ENCODE measurements at places on chromosomes 2 and 18.

- no peak for DNase-seq
Measured at GRCh38 chr2:105313877-105314276, 15.7 kb downstream of the TGFBRAP1 start.

GRCh38 chr2:21452678-21453077, 328.9 kb downstream of the TDRD15 start:
- no peak for DNase-seq

- DNase-seq: no peak
Measured at GRCh38 chr2:168624028-168624427, 168.0 kb downstream of the CERS6 start.

DNA sequence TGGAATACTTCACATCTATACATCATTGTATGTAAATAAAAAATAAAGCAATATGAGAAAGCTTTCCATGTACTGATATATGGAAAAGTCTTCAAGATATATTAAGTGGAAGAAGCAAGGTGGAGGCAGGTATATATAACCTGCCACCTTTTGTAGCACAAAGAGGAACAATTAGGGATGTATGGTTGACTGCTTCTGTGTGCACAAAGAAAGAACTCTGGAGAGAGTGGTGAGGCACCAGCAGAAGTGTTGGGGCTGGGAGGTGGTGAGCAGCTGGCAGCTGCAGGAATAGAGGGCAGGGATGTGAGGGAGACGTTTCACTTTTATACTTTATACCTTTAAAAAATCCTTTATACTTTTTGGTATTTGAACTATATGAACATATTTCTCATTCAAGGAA, 26.1 kb downstream of the KIF5C start:
- DNase-seq: no peak

- peak; percentile 29 for DNase-seq
Measured at GRCh38 chr2:54724560-54725342, 1.3 kb downstream of the EML6 start.

- DNase-seq: no peak
Measured at GRCh38 chr18:78682716-78683115, 296.9 kb upstream of the SALL3 start.

- DNase-seq: peak; percentile 53
Measured at GRCh38 chr2:41791523-41791922, 256.3 kb upstream of the PKDCC start.

DNA sequence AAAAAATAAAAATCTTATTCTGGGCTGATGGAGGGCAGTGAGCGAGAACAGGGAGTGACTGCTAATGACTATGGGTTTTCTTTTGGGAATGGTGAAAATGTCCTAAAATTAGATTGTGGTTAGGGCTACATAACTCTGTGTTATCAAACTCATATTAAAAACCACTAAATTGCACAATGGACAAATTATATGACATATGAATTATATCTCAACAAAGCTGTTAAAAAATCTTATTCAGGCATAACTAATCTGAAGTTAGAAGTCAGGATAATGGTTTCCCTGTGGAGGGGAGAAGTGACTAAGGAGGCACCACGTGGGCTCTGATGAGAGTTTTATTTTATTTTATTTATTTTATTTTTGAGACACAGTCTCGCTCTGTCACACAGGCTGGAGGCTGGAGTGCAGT, 32.1 kb upstream of the DPP4 start:
- peak; percentile 66 for DNase-seq

DNA sequence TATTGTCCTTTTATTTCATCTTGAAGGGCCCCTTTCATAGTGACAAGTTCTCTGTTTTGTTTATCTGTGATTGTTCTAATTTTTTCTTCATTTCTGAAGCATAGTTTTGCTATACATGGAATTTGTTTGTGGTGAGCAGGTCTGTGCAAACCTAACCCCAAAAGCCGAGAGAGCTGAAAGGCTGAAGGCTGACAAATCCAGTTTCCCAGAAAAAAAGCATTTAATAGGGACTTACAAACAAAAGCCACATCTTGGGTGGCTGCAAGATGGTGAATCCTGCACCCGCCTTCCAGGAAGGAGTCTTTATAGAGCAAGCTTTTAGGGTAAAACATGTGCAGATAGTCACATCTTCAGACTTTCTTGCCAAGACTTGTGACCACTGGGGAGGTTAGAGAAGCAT, 473.4 kb upstream of the TRIB2 start:
- DNase-seq: no peak

DNA sequence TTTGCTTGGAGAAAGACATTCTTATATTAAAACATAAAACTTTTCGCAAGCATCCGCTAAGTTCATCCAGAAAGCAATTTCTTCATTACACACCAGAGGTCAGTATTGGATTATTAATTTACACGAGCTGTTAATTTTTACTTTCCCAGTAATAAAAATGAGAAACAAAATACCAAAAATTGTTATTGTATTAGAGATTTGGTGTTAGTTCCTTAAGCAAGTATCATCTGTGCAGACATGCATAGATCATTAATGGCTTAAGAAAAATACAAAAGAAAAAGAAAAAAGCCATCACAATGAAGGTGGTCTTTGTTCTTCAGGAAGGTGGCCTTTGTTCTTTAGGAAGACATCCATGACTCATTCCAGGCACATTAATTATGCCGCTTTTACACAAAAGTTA, 53.6 kb upstream of the HNMT start:
- DNase-seq: peak; percentile 23

GRCh38 chr2:216505133-216506106, 6.8 kb downstream of the RPL37A start:
- no peak for DNase-seq

DNA sequence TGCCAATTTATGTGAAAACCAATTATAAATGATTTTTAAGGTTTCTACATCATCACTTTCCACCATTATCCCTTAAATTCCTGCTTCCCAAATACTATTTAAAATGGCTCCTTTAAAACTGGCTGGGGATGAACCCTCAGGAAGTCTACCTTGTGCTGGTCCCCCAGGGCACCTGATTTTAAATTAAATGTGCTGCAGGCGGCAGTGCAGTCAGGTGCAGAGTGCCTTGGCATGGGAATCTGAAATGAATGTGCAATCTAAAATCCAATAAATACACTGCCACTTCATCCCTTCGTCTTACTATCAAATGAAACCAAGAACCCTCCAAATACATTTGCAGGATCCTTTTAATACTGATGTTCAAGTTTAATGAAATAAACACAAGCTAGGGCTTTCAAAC, 61.8 kb downstream of the C2orf76 start:
- no peak for DNase-seq

GRCh38 chr2:101003278-101003775, 1.2 kb downstream of the RPL31 start:
- no peak for DNase-seq

DNA sequence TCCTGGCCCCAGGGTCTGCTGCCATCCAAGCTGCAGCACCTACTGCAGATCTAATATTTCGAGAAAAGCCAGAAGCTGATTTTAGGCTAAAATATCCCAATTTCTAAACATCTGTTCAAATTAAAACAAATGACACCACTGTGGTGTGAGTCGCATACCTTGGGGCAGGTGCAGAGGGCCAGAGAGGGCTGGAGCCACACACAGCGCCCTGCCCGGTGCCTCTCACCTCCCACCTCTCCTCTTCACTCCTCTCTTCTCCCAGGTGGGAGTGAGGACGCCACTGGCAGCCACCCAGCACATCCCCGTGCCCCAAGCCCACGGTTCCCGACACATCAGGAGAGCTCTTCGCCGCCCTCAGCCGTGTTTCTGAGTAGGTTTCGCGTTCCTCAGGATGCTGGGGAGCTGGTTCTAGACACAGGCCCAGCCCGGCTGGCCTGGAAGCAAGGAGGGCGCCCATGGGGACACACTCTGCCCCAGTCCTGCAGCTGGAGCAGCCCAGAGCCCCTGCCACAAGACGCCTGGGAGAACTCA, 21.4 kb downstream of the THAP4 start:
- DNase-seq: no peak

- DNase-seq: no peak
Measured at GRCh38 chr2:58866040-58866439, 624.9 kb upstream of the FANCL start.

DNA sequence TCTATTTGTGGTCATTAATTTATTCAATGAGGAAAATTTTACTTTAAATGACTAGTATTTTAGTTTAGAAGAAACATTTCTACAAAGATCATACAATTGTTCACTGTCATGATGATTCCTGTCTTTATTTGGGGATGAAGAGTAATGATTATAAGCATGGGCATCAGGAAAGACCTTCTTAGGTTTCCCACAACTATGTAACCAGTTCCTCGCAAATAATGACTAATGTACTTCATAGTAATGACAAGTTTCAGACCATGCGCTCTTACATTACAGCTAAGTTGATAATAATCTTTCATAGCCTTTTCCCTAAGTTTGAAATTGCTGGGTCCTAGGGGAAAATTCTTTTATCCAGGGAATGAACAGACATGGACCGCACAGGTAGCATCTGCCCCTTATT, 90.5 kb downstream of the MYO5B start:
- no peak for DNase-seq

- DNase-seq: no peak
Measured at GRCh38 chr2:65437392-65438135, 5.2 kb upstream of the SPRED2 start.

- peak; percentile 25 for DNase-seq
Measured at GRCh38 chr2:133434959-133435668, 133.1 kb downstream of the NCKAP5 start.

DNA sequence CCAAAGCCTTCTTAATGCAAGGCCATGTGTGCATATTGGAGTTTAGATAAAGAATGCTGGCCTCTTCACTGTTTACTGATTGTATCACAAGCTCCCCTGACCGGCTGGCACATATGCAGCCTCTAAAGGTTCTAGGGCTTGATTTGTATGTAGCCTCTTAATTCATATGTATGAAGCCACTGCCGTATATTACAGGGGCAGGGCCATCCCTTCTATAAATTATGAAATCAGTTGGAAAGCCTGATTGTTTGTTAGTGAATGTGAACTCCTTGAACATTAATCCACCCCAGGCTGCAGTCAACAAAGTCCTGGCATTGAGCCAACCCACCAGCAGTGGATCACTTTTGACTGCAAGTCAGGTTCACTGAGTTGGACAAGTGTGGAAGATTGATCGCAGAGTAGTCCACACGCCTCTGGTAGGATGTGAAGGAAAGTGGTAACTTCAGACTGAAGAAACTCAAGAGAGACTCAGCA, 61.6 kb upstream of the PARD3B start:
- DNase-seq: no peak

- no peak for DNase-seq
Measured at GRCh38 chr2:177348118-177348654, 44.4 kb upstream of the AGPS start.

GRCh38 chr2:206798000-206798399, 32.6 kb downstream of the FASTKD2 start:
- no peak for DNase-seq

- peak; percentile 65 for DNase-seq
Measured at GRCh38 chr2:69652206-69652605, 8.7 kb upstream of the AAK1 start.

DNA sequence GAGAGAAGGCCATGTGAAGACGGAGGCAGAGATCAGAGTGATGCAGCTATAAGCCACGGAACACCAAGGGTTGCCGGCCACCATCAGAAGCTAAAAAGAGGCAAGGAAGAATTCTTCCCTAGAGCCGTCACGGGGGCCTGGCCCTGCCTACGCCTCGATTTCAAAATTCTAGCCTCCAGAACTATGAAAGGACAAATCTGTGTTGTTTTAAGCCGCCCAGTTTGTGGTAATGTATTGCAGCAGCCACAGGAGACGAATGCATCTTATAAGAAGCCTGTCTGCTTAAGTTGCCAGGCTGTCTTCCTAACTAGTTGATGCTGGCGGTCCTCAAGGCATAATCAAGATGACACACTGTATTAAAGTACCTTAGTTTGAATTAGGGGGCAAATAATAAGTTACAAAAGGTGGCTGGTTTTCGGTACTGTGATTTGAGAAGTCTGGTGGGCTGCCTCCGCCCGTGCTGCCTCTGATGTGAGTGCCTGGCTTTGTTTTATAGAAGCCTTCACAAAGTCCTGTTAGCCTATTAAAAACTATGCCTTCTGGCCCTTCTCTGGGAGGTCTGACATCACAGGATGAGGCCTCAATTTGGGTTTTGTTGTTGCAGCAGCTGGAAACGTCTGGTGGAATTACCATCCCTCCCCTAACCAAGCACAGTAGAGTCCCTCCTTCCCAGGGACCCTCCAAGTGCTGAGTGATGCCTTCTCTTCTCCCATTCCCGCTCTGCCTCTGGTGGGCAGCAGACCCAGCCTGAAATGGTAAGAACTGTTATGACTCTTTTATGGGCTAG, 53.6 kb downstream of the SRD5A2 start:
- no peak for DNase-seq
